ENCODE measurements at places on chromosomes 11 and 22.

GRCh38 chr22:45975164-45976161 lies 1.5 kb downstream of the WNT7B start:
- no peak for DNase-seq

DNA sequence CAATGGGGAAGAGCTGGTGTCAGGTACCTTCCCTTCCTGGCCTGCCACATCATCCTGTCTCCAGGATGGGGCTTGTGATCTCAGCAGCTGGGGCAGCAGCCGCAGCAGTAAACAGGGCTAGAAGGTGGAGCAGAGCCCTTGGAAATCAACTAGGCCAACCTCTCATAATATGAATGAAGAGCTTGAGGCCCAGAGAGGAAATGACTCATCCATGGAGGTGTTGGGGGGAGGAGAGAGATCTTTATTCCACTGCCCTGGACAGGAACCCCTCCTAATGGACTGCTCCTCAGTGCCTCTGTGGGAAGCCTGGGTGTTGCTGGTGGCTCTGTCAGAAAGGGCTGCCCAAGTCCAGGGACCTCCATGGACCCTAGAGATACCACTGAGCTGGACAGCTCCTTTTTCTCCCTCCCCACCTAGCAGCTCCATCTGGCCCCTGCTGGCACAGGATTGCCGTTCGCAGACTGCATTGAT lies 111.8 kb downstream of the OSBP2 start:
- DNase-seq: no peak

DNA sequence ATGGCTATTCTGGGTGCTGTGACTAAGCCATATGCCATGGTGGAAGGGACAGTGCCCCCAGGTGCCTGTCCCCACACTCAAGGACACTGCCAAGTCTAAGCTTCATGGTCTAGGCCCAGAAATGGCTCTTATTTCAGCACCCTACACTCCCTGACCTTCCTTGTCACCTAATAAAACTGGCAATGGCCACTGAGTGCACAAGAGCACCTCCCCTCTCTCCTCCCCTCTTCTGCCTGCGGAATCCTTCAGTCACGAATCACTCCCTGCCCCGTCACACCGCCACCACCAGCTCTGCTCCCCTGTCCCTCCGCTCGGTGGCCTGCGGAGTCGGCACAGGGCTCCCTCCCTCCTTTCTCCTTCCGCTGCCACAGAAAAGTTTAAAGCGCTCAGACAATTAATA lies 19.0 kb upstream of the LMO1 start:
- DNase-seq: no peak

- DNase-seq: no peak
These were observed 49.4 kb downstream of the CLMP start for GRCh38 chr11:123145661-123146060.

DNA sequence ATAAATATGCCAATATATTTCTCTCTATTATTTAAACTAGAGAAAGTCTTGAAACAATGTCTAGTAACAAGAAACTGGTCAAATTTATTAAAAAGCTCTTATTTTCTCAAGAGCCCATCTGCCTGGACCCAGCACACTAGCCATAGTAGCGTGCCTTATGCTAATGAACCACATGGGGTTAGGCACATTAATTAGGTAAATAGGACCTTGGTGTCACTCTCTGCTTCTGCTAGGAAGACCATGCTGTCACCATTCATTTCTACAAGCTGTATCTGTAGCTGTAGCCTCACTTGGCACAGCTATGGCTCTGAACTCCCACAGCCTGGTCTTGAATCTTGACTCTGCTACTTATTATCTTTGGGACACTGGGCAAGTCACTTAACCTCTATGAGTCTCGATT lies 390.5 kb downstream of the NELL1 start:
- no peak for DNase-seq

- DNase-seq: no peak
These were observed 88.1 kb upstream of the CCDC90B start for GRCh38 chr11:83374311-83374710.

- no peak for DNase-seq
These were observed 17.6 kb upstream of the SLC35F2 start for GRCh38 chr11:107876141-107876540.

DNA sequence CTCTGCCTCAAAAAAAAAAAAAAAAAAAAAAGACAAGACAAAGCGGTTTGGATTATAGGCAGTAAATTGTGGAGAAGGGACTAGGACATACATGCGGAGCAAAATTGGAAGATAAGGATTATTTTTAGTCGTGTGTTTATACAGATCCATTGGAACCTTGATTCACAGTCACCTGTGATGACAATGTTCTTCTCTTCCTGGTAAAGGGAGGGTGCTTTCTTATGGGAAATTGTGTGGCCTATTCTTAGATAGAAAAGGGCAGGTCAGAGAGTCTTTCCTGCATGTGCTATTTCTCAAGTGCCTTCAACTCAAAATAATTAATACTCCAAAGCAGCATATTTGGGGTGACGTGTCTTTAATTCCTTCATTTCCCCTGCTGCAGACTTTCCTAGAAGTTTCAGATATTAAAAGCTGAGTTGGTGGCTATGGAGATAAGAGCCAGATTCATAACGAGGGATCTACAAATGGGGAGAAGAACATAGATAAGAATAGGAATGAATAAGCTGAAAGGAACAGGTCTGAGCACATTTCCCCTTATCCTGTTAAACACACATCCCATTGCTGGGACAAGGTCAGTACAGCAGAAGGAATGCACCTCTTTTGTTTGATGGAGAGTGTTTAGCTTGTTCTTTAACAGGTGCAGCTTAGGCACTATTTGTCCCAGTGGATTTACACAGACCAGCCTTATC lies 22.5 kb downstream of the GSTT2B start:
- no peak for DNase-seq

GRCh38 chr11:102966011-102966410 lies 10.5 kb upstream of the MMP13 start:
- DNase-seq: no peak

GRCh38 chr11:15793043-15793996 lies 563.0 kb downstream of the SOX6 start:
- DNase-seq: no peak

DNA sequence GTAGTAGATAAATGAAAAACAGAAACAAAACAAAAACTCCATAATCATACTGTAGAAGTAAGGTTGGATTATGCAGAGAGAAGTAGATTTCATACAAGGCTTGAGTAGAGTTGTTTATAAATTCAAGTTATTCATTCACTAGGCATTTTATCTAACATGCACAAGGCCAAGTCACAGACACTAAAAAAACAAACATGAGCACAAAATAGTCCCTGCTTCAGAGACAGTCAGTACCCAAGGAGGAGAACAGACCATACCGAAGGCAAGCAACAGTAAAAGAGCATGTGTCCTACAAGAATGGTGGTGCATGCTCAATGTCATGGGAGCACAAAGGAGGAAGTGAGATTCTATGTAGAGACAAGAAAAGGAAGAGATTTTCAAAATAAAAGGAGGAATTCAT lies 796.5 kb upstream of the LRRC4C start:
- no peak for DNase-seq

- DNase-seq: no peak
These were observed 9.8 kb downstream of the C11orf24 start for GRCh38 chr11:68261749-68262543.

DNA sequence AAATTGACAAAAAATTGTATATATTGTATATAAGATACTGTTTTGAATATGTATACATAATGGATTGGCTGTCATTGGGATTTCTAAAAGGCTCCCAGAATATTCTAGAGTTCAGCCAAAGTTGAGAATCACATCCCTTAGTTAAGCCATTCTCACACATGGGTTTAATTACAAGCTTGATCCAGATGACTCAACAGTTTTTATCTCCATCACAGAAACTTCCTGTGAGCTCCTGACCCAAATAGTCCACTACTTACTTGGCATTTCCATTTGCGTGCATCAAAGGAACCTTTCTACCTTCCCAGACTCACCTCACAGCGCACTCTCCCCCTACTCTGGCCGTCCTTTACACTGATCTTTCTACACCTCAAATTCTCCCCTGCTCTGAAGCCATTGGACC lies 184.8 kb upstream of the ARHGAP20 start:
- no peak for DNase-seq

- no peak for DNase-seq
These were observed 205.8 kb upstream of the TBCEL start for GRCh38 chr11:120818097-120818496.

DNA sequence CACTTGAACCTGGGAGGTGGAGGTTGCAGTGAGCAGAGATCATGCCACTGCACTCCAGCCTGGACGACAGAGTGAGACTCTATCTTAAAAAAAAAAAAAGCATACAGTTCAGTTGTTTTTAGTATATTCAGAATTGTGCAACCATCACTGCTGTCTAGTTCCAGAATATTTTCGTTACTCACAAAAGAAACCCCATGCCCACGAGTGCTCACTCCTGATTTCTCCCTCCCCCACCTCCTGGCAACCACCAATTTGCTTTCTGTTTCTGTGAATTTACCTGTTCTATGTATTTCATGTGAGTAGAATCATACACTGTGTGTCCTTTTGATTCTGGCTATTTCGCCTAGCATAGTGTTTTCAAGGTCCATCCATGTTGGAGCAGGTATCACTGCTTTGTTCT lies 24.8 kb downstream of the PTPRJ start:
- no peak for DNase-seq

GRCh38 chr22:24761888-24762675 lies 12.4 kb downstream of the PIWIL3 start:
- DNase-seq: no peak

GRCh38 chr11:91742155-91742554 lies 482.5 kb upstream of the FAT3 start:
- DNase-seq: no peak

- DNase-seq: no peak
These were observed 593 bp downstream of the FAM118B start for GRCh38 chr11:126212089-126212660.

- no peak for DNase-seq
These were observed at the start of the genes NUDT22 and TRPT1 for GRCh38 chr11:64225608-64226506. Gene NUDT22 (plus strand): TSS chr11:64226274. CDS start chr11:64226653, 379 bp downstream. Gene TRPT1 (minus strand): TSS chr11:64226186. CDS start chr11:64225860, 326 bp downstream.

All from esophagus squamous epithelium (tissue), 5 donors.